ENCODE measurements at places on chromosomes 16 and 17.

- peak; percentile 55 for DNase-seq
Observed at GRCh38 chr17:44353672-44354331, 8.7 kb downstream of the GRN start.

DNA sequence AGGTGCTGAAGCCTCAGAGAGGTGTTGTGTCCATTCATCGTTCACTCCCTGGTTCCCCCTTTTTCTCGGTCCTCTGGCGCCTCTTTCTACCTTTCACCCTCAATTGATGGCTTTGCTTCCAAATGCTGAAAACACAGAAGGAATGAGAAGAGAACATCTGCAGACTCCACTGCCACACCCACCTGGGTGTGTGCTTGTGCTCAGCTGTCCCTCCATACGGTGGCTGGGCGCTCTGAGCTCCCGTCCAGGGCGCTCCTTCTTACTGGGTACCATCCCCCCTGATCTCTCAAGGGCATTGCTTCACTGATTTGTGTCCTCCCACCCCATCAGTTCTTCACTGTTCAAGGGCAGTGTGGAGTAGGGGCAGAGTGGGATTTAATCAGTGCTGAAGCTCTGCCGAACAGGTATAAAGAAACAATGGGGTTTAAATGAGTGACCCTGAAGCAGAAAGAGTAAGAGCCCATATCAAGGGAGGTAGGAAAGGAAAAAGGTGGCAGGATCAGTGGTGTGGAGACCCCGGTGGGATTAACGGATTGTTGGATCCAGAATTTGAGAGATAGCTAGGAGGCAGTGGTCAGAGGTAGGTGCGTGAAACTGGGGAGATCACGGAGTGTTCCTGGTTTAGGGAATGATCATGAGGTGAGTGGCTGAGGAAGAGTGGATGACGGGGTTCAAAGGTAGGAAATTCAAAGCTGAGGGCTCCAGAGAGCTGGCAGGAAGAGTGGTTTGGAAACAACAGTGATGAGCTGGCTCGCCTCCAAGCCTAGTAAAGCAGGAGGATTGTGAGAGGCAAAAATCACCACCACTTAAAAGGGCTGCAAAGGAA, 40.8 kb downstream of the MRTFB start:
- no peak for DNase-seq

DNA sequence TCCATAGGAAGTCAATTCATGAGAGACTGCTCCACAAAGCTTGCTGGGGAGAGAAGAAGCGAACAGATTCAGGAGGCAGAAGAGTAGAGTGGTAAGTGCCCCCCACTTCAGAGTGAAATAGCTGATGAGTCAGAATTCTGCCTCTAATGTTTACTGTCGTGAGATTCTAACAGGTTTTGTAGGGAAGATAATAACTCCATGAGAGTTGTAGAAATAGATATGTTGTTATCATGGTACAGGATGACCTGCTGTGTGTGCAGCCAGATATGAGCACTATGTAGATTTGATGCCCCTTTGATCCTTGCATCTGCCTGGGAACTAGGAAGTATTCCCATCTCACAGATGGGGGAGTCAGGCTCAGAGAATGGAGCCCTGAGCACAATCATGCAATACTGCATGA, 502.4 kb upstream of the CDH11 start:
- DNase-seq: no peak

GRCh38 chr16:80330803-80331202, 210.0 kb upstream of the DYNLRB2 start:
- no peak for DNase-seq

GRCh38 chr17:59310263-59310920, 21.1 kb upstream of the YPEL2 start:
- no peak for DNase-seq

- no peak for DNase-seq
Observed at GRCh38 chr17:83012200-83012785, 67.1 kb upstream of the METRNL start.

DNA sequence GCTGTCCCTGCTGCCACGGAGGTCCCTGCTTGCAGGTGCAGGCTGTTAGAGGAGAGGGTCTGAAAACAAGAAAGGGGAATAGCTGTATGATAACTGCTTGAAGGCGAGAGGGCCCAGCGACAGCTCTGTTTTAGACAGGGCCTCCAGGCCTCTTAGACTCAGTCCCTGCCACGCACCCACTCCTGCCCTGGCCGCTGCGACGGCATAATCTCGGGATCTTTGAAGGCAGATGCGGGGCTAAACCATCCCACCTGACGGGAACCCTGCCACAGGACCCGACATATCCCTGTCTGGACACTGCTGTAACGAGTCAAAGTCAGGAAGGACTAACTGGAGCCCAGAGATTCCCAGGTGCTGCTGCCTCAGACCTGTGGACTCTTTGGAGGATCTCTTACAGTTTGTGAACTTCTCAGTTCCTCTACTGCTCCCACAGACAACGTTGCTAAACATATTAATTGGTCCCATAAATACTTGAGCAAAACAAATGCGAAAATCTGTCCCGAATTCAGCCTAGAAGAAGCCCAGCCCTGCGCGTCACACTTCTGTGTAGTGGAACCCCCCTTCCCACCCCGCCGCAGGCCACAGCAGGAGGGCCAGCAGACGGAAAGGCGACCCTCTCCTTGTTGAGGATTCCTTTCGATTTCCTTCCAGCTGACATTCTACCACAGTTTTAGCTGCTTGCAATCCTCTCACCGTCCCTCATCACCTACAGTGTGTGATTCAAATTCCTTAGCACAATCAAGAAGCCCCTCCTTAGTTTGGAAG, 998 bp upstream of the TMEM11 start:
- DNase-seq: peak; percentile 31

DNA sequence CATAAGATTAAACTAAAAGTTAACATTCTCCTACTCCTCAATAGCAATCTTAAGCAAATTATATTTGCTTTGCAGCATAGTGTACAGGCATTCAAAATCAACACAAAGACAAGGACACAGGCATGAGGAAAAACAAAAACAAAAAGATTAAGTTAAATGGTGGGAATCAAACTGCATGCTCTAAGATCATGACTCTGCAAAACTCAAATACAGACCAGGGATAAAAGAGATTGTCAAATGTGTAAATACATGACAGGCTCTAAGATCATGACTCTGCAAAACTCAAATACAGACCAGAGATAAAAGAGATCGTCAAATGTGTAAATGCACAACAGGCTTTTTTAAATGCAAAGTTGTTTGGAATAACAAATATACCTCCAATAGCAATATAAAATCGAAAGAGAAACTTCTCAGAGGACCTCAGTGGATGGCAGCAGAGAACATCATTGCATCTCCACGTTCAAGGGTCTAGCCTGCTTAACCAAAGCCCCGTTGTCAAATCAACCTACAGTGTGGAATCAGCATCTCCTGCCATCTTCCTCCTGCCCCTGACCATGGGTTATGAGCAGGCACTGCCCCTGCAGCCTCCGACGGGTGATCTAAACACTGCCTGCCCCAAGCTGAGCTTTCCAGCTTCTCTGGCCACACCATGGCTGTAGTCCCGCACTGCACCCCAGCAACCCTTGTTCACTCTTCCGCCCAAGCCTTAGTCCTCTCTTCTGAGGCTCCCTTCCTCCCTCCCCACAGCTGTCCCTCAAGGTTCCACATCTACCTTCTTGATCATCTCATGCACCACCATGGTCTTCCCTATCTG, 446.1 kb downstream of the SOX9 start:
- no peak for DNase-seq

DNA sequence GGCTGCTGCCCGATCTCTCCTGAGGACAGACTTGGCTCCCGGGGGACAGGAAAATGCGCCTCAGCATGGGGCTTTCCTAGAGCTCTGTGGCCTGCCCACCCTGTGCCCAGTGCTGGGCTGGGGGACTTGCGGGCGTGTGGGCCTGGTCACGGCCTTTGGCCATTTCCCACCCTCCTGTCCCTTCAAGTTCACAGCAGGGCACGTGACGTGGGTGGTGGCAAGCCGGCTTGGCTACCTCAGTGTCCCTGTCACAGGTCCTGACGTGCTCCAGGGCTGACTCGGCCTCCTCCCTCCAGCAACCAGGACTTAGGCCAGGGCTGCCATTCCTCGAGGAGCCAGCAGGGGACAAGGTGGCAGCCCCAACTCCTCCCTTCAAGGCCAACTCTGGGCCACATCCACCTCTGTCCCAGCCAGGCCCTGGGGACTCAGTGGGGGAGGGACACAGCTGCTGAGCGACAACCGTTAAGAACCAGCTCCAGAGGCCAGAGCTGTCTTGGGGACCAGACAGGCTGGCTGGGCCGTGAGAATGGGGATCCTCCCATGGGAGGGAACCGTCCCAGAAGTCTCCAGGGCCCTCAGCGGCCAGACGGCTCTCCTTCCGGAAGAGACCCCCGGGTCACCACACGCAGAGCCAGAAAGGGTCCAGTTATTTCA, 981 bp upstream of the UNC13D start:
- peak; percentile 36 for DNase-seq

DNA sequence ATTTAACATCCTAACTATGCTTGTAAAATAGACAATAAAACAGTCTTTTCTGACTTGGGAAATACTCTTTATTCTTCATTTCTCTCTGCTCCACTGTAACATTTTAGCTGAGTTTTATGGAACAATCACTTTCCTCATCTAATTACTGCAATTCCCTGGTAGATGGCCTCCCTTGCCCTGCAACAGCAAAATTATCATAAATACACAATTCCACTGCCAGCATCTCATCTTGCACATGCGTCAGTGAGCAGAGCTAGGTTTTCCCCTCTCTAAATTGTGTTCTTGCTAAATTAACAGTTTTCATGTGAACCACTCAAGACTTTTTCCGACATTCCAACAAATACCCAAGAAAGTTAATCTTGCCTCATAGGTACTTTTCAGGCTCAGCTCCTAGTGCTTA, 920.9 kb upstream of the GOT2 start:
- DNase-seq: no peak

- no peak for DNase-seq
Observed at GRCh38 chr17:42009170-42009569, 8.1 kb downstream of the DNAJC7 start.

- no peak for DNase-seq
Observed at GRCh38 chr17:15051933-15052332, 213.2 kb downstream of the PMP22 start.

DNA sequence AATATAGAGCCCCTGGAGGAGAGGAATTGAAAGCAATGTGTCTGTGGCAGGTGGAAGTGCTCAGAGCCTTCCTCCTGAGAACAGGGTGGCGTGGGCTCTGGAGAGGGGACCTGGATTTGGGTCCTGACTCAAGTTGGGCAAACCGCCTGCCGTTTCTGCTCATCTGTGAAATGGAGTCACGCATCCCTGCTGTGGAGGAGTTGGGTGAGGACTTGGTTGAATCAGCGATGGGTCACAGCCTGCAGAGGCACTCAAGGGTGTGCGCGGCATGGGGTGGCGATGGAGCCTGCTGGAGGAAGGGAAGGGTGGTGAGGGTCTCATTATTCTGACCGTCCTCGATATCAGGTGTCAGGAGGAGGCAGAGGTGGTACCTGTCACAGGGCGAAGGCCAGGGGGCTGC, 3.1 kb downstream of the ADAD2 start:
- DNase-seq: no peak

DNA sequence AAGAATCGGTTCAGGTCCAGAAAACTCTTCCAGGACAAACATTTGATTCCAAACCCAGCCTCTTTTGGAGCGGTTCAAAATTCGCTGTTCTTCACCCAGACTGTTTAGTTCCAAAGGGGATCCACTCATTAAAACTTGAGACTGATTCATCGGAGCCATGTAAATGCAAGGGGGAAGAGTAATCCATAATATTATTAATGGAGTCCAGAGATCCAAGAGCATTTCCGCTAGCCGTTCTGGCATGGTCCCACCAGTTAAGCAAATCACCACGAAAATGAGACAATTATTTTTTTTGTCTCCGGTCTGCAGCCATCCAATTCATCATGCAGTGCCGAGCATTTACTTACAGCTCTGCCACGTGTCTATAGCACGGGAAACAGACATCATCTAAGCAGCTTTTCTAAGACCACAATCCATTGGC, 15.1 kb downstream of the CDH8 start:
- peak; percentile 45 for DNase-seq

DNA sequence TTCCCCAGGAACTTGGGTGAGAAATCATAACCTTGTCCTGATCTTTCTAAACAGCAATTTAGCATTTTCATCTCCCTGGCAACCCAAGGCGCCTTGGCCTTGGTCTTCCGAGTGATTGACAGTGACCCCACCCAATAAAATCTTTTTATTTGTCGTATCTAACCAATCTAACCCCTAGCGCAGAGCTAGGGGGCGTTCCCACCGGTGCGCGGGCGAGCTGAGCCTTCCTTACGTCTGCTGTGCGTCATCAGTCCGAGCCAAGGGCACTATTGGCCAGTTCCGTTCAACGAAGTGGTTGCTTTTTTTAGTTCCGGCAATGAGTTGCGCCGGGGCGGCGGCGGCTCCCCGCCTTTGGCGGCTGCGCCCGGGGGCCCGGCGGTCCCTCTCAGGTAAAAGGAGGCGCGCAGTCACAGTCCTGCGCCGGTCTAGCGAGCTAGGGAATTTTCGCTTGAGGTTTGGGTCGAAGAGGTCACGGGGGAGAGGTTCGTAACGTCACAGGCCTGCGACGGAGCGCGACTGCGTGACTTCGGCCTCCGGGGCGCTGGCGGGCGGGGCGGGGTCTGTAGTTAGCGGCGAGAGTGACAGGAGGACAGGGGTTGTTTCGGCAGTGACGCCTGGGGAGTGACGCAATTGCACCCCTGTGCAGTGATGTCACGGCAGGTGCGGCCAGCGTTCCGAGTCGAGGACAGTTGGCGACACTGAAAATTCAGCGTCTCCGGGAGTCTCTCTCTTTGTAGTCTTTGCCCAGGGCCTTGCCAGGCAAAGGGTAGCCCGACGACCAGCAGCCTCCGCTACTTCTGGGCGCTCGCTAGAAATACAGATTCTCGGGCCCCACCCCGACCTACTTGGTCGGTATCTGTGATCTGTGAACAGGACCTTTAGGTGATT, at the start of gene COQ7:
Gene COQ7, plus strand, starts transcription at position 266 of the 888 bp plus-strand sequence. Its CDS starts 51 bp downstream, at position 317.
- peak; percentile 100 for DNase-seq

GRCh38 chr17:57016071-57016763, 38.3 kb downstream of the SCPEP1 start:
- no peak for DNase-seq

- no peak for DNase-seq
Observed at GRCh38 chr16:48613061-48613957, 3.3 kb upstream of the N4BP1 start.

DNA sequence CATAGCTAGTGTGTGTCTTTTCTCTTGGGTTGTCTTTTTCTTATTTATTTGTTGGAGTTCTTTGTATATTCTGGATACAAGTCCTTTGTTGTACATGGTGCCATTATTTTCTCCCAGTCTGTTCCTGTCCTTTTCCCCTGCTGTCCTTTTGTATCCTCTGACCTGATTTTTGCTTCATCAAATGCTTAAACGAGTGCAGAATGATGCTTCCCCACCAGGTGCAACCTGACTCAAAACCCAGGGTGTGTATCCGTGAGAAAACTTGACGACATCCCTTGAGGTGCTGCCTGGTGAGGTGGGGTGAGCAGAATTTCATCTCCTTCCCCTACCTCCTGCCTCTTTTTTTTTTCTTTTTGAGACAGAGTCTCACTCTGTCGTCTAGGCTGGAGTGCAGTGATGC, 88.6 kb downstream of the NTN1 start:
- no peak for DNase-seq
